ENCODE measurements at places on chromosomes 6 and 20.

DNA sequence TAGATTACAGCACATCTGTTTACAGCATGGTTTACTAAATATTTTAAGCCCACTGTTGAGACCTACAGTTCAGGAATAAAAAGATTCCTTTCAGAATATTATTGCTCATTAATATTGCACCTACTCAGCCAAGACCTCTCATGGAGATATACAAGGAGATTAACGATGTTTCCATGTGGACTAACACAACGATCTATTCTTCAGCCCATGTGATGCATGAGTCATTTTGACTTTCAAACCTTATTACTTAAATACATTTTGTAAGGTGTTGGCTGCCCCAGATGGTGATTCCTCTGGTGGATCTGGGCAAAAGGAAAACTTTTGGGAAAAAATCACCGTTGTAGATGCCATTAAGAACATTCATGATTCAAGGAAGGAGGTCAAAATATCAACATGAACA, 48.0 kb upstream of the SDHAF4 start:
- no peak for DNase-seq

DNA sequence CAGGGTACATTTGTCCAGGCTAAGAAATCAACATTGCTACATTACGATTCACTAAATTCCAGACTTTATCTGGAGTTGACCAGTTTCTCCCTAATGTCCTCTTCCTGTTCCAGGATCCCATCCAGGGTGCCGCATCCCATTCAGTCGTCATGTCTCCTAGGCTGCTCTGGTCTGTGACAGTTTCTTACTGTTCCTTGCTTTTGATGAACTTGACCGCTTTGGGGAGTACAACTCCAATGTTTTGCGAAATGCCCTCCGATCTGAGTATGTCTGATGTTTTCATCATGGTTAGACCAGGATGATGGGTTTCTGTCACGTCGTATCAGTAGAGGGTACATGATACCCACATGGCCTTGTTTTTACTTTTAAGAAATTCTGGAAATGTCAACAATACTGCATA, 62.2 kb downstream of the CTCFL start:
- DNase-seq = no peak

GRCh38 chr20:19977373-19977770, 39.8 kb upstream of the NAA20 start:
- no peak for DNase-seq

- DNase-seq = no peak
Measured at GRCh38 chr20:25338112-25339023, 52.3 kb downstream of the ABHD12 start.

DNA sequence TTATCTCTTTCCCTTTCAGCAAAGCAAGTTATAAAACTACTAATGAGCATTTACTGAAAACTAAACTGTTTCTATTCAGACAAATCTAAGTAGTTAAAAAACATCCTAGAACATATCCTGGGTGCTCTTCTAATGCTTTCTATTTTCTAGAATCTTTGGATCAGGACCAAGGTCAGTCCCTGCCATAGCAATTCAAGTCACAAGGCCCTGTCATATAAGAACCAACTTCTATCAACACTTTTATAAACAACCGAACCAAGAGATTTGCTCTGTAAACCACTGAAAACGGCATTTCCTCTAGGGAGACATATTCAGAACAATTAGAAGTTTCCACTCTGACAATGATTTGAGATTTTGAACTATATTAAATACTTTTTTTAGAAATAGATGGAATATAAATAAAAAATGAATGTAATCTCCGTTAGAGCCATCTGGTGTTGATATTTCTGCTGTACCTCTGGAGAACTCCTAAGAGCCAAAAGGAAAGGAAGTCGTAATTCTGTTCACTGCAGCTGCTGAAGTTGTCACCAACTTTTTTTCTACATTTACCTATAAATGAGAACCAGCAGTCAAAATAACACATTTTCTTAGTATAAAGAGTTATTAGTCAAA, 51.4 kb upstream of the LGSN start:
- DNase-seq = no peak

DNA sequence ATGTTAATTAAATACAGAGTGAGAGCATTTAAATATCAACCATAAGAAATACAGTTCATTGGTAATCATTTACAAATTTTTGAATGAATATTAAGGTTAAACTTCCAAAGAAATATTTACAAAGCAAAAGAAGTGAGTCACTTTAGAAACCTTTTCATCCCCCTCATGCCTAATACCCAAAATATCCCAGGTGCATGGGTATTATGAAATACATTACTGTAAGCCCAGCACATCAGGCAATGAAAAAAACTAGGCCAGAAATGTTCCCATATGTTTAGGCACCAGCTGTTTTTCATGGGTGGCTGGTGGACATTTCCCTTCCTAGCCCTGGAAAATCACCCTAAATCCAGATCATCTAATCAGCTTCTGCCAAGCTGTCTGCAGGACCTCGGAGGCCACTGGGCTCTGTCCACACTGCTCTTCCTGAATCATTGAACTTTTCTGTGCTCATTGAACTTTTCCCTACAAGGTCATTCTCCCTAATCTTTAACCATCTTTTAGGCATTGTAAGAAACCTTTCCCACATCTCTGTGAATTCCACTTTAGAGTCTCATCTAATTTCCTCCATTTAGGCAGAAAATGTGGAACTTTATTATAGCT, 145.3 kb upstream of the STXBP5 start:
- DNase-seq = no peak

GRCh38 chr20:1206366-1207148, 3.3 kb downstream of the C20orf202 start:
- no peak for DNase-seq

DNA sequence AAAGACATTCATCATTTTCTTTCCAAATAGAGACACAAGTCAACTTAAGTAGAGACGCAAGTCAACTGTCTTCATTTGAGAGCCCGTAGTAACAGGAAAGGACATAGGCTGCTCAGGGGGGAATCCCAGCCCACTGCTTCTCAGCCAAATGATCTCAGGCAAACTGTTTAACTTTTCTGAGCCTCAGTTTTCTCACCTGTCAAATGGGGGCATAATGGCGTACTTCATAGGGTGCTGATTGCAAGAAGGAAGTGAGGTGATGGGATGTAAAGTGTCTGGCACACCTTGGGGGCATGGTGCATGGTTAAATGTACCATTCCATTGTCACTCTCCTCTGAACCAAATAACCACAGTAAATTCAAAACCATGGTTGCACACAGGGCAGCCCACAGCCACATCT, 96.5 kb downstream of the EYA2 start:
- no peak for DNase-seq

DNA sequence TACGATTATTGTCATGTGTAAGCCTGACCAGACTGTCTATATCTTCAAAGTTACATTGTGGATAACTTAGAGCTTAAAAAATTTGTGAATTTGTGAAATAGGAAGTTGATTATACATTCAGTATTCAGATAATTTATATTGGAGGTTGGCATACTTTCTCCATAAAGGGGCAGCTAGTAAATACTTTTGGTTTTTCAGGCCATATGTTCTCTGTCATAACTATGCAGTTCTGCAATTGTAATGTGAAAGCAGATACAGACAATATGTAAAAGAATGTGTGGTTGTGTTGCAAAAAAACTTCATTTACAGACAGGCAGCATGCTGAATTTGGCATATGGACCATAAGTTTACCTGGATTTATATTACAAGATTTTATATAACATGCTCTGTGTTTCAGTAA, 29.3 kb downstream of the HSF2 start:
- no peak for DNase-seq

- peak; percentile 55 for DNase-seq
Measured at GRCh38 chr6:33118525-33119123, 42.8 kb downstream of the HLA-DPB1 start.

GRCh38 chr6:130907687-130908086, 80.5 kb downstream of the SMLR1 start:
- DNase-seq = no peak

- no peak for DNase-seq
Measured at GRCh38 chr6:41878246-41878645, 16.9 kb downstream of the USP49 start.

DNA sequence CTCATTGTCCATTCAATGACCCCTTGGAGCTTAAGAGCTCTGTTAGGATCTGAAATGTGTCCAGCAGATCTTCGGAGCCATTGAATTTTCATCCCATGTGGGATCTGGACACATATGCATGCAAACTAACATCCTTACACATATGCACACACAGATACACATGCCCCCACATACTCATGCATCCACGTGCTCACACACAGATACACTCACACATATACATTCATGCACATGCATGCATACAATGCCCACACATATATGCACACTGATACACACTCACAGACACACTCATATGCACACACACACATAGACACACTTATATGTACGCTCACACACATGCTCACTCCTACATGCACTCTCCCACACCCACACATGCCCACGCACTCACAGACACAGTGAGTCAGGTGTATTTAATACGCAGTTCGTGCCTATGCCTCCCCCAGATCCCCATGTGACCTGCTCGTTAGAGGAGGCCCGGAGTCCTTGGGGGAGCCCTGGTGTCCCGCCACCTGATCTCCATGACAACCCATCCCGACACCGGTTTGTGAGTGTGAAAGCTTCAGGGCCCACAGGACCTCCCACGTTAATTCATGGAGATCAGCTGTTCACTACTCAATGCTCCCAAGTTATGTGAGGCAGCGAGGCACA, 121.9 kb upstream of the SULF2 start:
- peak; percentile 50 for DNase-seq

DNA sequence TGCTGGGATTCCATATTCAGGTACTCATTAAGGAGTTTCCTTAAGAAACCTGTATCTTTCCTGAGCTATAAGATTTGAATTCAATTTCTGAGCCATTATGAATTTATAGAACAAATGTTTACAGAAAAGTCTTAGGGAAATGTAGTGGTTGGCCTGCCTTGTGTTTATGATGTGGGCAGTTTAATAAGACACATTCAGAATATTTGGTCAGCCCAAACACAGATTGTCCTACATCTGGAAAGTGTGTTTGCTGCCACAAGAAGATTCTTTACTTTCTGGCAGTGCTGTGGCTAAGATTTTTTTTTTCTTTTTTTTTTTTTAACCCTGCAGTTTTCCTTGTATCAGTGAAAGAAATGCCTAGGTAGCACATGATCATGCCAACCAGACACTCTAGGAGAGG, 15.2 kb downstream of the TBX18 start:
- no peak for DNase-seq

- DNase-seq = no peak
Measured at GRCh38 chr6:132763269-132763668, 5.6 kb upstream of the VNN2 start.

DNA sequence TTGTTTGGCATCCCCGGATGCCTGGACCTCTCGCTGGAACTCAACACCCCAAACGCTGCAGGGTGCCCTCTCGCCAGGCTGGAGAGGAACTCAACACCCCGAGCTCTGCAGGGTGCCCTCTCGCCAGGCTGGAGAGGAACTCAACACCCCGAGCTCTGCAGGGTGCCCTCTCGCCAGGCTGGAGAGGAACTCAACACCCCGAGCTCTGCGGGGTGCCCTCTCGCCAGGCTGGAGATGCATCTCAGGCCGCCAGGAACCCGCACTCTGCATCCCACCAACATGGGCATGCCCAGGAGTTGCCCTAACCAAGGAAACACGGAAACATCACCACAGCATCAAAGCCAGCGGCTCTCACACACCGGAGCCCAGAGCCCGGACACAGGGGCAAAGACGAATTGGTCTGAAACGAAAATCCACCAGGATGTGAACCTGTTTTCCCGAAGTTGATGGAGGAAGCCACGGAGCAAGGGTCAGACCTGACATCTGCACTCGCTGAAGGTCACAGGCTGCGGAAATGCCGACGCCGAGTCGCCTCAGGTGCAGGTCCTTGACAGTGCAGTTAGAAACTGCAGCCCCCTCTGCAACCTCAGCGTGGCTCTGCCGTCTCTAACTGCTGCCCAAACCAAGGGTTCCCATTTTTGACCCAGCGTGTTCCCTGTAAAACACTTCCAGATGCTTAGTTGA, 37.5 kb downstream of the DLL1 start:
- DNase-seq = no peak

DNA sequence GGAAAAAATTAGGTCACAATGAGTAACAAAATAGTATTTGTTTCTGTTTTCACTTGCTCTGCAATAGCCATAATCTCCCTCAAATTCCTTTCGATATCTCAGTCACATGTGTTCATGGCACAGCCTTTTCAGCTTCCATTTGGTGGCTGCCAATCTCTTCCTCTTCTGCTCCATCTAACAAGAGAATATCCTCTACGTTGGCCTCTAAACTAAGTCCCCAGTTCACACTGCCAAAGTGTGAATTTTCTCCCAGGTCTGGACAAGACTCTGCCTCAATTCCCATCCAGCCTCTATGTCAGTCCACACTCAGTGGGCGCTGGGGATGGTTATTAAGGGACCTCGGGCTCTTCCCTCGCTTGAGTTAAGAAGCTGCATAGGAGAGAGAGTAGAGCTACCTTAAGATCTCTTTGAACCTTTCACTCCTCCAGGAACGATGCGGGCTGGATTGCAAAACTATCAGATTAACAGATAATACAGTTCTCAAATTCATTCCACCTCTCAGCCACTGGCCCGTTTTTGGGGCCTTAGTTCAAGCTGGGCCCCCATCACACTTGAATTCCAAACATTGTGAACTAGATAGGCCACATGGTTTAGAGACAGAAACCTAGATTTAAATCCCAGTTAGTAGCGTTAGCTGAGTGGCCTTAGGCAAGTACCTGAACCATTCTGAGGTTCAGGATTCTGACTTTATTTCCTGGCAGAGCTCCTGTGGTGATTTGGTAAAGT, 250.2 kb upstream of the QKI start:
- DNase-seq = no peak

GRCh38 chr20:19807191-19807945, 49.3 kb downstream of the RIN2 start:
- DNase-seq = peak; percentile 86

DNA sequence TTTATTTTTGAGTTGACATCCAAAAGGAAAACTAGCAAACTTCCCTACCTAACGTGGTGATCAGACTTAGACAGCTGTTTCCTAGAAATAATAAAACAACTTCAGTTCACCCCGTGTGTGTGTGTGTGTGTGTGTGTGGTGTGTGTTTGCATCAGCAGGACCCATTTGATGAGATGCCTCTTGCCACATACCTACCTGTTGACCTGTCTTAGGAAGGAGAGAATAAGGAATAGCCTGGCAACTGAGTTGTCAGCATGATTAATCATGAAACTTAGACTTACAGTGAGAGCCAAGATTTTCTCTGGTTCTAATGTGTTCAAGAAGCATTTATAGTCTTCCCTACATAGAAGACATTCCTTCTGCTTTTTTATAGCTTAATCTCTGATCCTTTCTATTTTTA, 16.1 kb upstream of the PBOV1 start:
- DNase-seq = no peak

GRCh38 chr6:144145541-144145940, 4.8 kb upstream of the STX11 start:
- DNase-seq = no peak

DNA sequence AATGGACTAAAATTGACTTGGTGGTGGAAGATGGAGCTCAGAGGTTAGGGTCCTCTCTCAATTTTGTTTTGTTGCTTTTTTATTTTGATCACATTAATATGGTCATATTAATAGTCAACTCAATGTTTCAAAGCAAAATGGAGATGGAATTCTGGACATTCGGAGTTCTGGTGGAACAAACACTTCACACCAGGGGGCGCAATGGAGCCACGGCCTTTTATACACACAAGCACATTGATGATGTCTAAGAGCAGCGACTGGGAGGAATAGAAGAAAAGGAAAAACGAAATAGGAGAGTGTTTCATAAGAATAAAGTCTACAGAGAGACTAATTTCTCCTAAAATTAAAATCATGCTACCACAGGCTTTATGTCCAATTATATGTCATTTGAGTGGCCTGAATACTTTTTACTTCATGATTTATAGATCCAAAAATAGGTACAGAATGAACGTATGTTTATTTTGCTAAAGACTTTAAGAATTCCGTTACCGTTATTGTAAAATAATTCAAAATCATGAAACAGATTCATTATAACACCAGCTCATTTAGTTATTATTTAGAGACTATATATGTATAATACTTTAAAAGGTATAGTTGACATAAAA, 197.6 kb upstream of the SASH1 start:
- peak; percentile 44 for DNase-seq

Measured in NCI-H446 (cell line).